IPS DF 19.7 (cell line): ENCODE measurements at places on chromosomes 1 and 21.

- no peak for DNase-seq
Observed at GRCh38 chr1:24948079-24948827, 18.2 kb upstream of the RUNX3 start.

DNA sequence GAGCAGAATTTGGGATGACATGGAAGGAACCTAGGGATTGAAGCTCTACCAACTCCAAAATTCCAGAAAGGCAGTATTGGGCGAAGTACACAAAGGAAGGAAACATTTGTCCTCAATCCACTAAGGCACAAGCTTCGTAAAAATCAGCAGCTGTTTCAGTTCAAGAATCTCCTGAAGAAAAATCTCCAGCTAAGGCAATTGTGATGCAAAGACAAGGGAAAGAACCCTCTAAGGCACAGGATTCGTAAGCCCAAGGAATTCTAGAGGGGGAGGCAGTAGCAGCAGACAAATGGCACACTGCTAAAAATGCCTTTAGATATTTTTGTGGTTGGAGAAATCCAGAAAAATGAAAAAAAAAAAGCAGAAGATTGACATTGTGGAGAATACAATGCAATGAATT lies 64.5 kb upstream of the PLPPR5 start:
- peak; percentile 28 for DNase-seq

GRCh38 chr21:36656138-36656537 lies 42.8 kb upstream of the SIM2 start:
- no peak for DNase-seq

DNA sequence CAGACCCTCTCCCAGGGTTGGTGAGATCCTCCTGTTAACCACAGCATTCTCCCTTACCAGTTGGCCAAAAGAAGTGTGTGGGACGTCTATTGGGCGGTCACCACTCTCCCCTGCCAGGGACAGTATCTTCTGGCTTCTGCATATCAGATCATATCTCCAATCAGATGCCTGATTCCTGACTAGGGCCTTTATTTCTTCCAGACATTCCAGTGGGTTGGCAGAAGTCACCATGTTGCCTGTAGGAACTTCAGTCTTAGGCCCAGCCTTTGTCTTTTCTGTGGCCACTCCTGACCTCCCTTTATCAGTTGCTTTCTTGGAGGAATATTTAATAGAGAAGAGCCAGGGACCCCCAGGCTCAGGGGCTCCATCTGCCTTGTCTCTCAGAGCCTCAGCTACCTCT lies 130.4 kb upstream of the F3 start:
- DNase-seq, result no peak

DNA sequence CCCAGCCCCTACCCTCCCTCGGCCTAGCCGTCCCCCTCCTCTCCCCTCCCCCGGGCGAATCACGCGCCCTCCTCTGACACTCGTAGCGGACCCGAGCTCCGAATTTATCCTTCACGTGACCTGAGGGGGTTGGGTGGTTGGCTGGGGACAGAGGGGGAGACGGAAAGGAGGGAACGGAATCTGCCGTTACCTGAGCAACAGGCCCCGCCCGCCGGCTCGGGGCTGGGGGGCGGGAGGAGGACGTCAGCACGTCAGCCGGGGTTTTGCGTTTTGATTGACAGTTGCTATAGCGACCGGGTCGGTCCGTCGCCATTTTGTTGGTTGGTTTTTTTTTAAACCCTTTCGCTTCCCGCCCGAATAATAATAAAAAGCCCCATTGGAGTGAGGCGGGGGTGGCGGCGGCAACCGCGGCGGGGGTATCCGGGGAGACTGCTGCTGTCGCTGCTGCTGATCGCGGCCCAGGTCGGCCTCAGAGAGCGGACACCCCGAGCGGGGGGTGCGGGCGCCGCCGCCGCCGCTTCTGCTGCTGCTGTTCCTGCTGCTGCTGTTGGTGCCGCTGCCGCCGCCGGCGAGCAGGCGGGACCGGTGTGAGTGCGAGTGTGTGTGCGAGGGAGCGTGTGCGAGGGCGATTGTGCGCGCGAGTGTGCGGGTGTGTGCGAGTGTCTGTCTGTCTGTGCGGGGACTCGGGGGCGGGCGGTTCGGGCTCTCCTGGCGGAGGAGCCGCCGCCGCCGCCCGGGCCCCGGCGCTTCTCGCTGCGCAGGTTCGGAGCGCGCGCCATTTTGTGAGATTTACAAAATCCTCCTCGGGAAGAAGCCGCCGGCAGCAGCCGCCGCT lies at the start of gene DYRK1A:
Gene DYRK1A, plus strand, starts transcription at position 292 of the 835 bp plus-strand sequence. CDS start 53,602 bp downstream, outside the sequence.
- peak; percentile 97 for DNase-seq

DNA sequence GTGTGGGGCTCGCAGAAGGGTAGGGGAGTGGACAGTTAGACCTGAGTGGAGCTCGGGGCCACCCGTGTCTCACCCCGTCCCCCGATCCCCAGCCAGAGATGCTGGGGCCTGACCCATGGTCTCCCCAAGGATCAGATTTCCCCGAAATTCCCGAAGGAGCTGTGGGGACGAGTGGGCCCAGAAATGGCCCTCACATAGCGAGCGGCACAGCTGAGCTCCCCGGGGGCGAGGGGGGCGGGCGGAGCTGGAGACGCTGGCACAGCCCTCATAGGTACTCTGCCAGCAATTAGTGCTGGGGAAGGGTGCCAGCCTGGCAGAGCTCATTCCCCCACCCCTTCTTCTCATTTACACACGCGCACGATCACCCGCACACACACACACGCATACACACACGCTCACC lies 9.2 kb downstream of the CASZ1 start:
- no peak for DNase-seq

GRCh38 chr1:96843601-96844000 lies 122.0 kb downstream of the PTBP2 start:
- no peak for DNase-seq

DNA sequence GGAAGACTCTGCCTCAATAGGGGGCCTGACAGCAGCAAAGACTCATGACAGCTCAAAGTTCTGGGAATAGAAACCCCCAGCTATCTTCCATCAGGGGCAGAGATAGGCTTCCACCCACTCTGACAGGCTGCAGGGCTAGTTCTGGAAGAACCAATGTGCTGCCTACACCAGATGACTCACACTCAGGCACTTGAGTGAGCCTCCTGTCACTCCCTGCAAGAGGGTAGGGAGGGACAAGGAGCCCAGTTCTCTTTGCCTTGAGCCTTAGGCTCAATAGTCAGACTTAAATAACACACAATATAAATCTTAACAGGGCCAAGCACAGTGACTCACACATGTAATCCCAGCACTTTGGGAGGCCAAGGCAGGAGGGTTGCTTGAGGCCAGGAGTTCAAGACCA lies 386.4 kb downstream of the HHAT start:
- no peak for DNase-seq

DNA sequence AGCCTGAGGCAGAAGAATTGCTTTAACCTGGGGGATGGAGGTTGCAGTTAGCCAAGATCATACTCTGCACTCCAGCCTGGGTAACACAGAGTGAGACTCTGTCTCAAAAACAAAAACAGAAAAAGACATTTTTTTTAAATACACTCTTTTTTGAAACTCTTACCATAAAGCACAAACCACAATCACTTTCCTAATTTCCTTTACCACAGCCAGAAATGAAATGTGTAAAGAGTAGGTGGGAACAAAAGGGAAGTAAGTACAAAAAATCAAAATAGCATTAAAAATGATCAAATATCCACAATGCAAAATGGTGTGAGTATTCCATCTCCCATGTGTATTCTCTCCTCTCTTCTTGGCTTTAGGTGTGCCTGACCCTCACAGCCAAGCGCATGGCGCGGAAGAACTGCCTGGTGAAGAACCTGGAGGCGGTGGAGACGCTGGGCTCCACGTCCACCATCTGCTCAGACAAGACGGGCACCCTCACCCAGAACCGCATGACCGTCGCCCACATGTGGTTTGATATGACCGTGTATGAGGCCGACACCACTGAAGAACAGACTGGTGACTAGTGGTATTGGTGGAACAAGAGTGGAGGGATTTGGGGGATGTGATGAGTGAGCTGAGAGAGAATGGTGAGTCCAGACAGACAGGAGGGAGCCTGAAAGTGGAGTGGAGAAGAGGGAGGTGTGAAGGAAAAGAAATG lies 14.9 kb downstream of the ATP1A4 start:
- no peak for DNase-seq

DNA sequence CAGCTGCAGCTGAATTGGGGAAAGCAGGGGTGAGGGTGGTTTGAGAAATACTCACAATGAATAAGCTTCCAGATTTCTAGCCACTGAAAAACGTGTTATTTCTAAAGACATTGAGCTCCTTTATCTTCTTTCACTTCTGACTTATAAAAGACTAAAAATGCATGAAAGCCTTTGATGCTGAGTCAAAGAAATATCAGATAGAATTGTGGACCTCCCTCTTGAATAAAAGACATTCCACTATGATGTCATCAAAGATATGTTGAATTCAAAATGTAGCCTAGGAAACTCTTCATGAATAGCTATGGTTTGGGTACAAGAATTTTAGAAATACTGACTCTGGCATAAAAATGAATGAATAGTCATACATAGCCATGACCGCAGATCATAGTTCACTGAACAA lies 44.7 kb upstream of the COL24A1 start:
- no peak for DNase-seq

GRCh38 chr1:111281411-111281810 lies 9.2 kb upstream of the CHIA start:
- DNase-seq, result no peak

GRCh38 chr1:212477680-212478466 lies 45.2 kb downstream of the NENF start:
- DNase-seq, result no peak

DNA sequence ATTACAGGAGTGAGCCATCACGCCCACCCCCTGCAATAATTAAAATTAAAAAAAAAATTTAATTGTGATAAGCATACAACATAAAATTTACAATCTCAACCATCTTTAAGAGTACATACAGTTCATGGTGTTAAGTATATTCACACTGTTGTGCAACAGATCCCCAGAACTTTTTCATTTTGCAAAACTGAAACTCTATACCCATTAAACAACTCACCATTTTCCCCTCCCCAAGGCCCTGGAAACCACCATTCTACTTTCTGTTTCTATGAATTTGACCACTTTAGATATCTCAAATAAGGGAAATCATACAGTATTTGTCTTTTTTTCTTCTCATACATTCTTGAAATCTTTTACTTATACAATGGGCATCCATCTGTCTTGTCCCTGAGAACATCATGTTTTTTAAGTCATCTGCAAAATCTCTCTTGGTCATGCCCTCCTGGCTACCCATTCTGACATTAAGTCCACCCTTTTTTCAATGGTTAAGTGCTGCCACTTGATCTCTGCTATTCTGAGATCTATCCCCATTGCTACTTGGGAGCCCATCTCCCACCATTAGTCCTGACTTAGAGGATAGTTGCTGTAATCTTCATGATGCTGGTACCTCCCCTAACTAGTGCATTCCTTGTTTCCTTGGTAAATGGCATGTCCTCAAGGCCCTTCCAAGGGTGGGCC lies 39.4 kb upstream of the ZFYVE9 start:
- DNase-seq, result no peak

DNA sequence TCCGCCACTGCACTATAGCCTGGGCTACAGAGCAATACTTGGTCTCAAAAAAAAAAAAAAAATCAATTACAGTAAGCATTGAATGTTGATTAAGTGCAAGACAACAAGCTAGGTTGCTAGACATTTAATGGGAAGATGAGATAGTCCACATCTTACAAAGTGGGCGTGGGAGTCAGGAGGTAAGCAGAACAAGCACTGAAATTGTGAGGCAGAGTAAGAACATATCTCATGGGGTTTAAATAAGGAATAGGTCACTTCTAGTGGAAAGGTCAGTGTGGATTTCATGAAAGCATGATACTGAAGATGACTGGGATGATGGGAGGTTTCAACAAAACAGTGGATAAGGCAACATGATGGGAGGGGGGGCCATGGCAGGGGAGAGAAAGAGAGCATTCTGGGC lies 1.9 kb upstream of the OLFML2B start:
- DNase-seq, result no peak

DNA sequence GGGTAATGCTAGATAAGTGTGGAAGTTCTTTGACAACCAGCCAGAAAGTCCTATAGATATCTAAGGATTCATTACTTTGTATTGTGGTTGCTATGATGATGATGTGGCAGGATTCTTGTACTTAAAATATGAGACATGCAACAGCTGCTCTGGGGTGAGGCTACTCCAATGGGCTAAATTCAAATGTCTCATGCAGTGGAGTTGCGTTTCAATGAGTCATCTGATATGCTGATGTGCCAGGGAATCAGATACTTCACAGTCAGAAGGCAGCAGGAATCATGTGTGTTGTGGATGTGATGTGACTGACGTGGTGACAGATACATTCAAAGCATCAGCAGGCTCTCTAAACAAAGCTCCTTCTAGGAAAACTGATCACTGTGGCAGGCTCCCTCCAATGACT lies 66.5 kb downstream of the TSEN15 start:
- no peak for DNase-seq

DNA sequence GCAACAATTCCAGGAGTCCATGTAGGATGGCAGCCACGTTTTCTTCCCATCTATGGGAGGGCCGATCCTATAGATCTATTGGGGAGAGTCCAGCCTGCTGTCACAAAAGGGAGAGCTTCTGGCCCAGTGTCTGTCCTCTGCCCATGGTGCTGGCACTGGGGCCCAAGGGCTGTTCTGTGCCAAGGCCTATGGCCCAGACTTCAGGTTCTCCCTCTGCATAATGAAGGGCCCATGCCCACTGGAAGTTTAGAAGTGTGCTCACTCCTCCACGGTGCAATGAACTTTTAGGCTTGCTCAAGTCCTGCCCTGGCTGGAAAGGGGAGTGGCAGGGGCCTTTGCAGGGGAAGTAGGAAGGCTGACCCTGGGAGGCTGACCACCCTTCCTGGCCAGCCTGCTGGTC lies 44.1 kb upstream of the ATP2B4 start:
- DNase-seq, result no peak

GRCh38 chr1:179031855-179032513 lies 6.3 kb downstream of the FAM20B start:
- DNase-seq, result no peak

DNA sequence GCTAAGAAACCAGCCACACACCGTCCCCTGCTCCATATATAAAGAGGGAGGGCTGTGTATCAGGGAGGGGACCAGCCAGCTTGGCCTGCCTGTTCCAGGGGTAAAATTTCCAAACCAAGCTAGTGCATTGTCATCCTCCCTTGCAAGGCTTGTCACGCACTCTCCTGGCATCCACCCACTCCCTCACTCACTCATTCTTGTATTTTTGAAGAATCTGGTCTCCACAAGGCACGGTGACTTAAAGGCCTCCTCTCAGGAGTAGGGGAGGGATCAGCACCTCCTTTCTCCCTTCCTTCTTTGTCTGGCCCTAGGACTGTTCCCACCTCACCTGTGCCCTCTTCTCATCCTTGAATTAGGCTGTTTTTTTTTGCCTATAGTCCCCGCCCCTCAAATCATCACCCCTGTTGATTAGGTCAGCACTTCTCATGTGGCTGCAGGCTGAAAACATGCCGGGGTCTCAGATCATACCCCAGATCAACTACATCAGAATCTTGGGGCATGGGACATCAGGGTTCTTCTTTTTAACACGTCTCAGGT lies 5.0 kb downstream of the ABCA4 start:
- no peak for DNase-seq
